Fibroblast of lung (primary cell): ENCODE measurements at places on chromosomes 6 and 20. TPM values are rescaled to one million over a fixed set of nuclear protein-coding genes. Genes with fewer than 3 reads are reported as not detected.
A peak's percentile ranks its signal among the peaks of the same experiment; 100 is the strongest.

Gene SMPDL3A
- total RNA-seq: 19.8 and 51.4 TPM in 2 replicates

Gene COL21A1
- 2.3 and 6.9 TPM in 2 replicates for total RNA-seq

DNA sequence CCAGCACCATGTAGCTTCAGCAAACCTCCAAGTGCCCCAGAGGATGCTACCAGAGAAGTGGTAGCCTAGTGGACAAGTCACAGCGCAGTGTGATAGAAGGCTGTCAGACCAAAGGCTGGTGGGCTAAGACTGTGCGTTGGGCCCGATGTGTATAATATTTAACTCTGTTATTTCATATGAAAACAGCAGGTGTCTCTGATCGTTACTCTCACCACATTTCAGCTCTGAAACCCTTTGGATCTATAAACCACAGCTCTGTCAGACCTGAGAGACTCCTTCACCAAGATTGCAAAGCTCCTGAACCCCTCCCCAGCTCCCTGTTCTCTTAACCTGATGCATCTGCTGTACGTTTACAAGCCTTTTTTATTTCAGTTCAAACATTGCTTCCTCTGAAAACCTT lies 43.8 kb downstream of the ISM1 start:
- no peak for DNase-seq

DNA sequence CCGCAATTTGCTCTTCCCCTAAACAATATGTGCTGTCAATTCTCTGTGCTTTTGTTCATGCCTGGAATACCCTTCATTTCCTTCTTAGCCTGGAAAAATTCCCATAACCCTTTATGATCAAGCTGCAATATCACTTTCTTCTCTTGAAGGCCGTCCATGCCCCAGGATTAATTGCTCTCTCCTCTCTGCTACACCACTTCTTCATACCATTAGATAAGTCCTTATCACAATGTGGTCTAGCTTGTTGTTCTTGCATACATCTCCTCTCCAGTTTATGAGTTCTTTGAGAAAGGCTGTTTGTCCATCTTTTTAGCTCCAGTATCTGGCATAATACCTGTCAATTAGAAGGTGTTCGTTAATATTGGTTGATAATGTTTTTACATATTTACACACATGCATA lies 111.2 kb upstream of the SAMD5 start:
- DNase-seq: peak; percentile 18

DNA sequence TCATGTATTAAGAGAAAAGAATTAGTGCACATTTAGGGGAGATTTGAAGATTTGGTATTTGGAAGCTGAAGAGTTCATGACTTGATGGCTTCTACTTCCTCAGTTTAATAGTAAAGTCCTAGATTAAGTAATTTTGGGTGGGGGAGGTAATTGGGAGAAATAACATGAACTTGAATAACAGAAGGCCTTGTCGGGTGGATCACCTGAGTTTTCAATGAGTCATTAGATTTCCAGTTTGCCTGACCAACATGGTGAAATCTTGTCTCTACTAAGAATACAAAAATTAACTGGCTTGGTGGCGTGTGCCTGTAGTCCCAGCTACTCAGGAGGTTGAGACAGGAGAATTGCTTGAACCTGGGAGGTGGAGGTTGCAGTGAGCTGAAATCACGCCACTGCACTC lies 181.0 kb downstream of the GJA1 start:
- DNase-seq: no peak

- DNase-seq: peak; percentile 39
Measured at GRCh38 chr6:138971601-138972000, 16.5 kb downstream of the REPS1 start.

DNA sequence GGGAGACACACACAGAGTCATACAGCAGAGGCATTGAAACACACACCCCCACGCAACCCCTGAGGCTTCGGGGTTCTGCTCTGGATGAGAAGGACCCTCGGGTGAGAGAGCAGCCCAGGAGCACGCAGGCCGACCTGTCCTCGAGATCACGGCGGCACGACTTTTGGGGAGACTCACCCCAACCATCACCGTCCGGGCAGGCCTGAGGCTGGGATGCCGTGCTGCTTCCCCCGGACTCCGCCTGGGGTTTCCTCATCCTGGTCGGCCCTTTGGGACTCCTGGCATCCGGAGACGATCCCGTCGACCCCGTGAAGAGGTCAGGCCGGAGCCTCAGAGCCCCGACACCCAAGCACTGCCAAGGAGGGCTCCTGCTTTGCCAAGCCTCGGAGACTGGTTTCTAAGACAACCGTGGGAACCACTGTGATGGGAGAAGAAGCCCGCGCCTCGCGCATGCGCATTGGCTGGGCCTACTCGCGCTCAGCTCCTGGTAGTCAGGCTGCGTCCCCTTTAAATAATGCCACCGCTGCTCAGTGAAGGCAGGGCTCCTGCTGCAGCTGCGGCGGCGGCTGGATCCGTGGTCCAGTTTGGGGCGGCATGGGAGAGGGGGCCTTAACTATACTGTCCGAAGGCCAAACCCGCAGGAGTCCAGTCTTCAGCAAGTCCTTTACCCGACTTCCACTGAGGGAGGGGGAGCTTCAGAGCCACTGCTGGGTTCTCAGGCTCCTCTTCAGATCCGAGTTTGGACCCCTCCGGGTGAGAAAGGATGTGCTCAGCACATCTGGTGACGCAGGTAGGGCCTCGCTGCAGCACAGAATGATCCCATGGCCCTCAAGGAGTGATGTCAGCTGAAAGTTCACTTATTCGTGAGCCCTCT lies 171.4 kb upstream of the ZNF337 start:
- peak; percentile 43 for DNase-seq

- no peak for DNase-seq
Measured at GRCh38 chr6:17494177-17494576, 100.8 kb downstream of the CAP2 start.

GRCh38 chr6:132974122-132974521 lies 159.8 kb downstream of the RPS12 start:
- DNase-seq: no peak

DNA sequence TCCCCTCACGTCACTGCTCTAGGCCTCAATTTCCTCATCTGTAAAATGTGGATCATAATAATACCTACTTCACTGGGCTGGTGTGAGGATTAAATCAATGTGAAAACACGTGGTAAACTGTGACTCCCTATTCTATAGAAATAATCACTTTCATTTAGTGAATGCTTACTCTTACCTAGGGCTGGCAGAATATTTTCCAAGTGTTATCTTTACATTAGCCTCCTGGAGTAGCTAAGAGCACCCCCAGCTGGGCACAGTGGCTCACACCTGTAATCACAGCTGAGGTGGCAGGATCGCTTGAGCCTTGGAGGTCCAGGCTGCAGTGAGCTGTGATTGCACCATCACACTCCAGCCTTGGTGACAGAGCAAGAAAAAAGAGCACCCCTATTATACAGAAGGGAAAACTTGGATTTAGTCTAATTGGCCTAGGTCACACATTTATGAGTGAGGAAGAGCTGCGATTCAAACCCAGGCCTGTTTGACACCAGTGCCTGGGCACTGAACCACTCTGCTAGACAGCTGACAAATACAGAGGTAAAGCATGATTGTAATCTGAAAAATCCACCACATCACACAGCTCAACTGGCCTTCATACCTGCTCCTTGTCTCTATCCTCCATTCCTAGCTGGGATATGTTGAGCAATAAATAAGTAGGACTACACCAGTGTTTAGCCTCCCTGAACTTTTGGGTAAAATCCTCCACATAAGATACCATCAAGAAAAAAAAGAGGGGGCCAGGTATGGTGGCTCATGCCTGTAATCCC lies 1.4 kb upstream of the SNTA1 start:
- no peak for DNase-seq
